Stimulated activated CD8-positive, alpha-beta memory T cell treated with anti-CD3 and anti-CD28 coated beads, Interleukin-4, amount 100 ng/mL, for 4 hours (primary cell): ENCODE measurements at places on chromosomes 4 and X.

GRCh38 chr4:148503681-148504080 is 61.5 kb upstream of the NR3C2 start:
- no peak for DNase-seq

DNA sequence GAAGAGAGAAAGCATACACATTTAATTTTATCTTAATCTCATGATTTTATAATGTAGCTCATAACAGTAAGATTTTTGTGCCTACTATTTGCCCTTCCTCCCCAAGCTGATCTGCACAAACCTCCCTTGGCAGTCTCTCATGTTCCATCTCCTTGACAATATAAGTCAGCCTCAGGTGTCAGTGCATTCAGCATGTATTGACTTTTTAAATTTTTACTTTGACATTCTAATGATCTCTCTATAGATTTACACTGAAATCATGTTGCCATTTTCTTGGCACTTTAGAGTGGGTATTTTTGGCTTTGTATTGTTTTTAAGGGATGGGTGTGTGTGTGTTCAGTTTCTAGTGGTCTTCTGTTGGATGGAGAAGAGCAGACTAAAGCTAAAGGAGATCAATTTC is 505.3 kb upstream of the CPEB2 start:
- DNase-seq, result no peak

DNA sequence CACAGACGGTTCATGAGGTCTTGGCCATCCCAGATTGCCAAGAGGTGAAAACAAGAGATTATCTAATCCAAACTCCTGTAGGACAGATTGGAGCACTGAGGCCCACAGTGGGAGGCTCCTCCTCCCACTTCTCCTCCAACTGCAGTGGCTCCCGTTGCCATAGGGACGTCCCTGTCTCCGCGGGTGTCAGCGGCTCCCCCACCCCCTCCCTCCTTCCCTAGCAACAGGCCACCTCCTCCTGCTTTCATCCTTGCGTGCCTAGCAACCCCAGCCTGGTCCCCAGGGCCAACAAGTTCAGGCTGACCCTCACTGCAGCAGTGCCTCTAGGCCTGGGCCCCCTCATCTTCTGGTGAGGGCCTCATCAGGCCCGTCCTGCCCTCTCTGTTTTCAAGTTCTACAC is 6.8 kb upstream of the IQSEC2 start:
- DNase-seq, result no peak

DNA sequence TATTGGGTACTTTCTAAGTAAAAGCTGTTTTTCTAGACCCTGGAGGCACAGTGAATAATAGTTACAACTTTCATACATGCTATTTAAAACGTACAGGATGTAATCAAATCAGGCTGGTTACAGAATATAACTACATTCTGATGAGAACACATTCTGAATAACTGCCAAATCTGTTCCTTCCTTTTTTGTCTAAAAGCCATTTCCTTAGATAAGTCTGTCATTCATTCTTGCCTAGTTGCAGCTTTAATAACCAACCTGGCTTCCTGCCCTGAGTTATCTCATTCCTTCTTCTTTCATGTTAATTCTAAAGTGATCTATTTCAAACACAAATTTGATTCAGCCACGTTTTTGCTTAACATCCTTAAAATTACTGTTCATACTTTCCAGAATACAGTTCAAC is 189.7 kb upstream of the ITM2A start:
- no peak for DNase-seq

- no peak for DNase-seq
These were observed 76.2 kb upstream of the DDX3X start for GRCh38 chrX:41257801-41258200.

DNA sequence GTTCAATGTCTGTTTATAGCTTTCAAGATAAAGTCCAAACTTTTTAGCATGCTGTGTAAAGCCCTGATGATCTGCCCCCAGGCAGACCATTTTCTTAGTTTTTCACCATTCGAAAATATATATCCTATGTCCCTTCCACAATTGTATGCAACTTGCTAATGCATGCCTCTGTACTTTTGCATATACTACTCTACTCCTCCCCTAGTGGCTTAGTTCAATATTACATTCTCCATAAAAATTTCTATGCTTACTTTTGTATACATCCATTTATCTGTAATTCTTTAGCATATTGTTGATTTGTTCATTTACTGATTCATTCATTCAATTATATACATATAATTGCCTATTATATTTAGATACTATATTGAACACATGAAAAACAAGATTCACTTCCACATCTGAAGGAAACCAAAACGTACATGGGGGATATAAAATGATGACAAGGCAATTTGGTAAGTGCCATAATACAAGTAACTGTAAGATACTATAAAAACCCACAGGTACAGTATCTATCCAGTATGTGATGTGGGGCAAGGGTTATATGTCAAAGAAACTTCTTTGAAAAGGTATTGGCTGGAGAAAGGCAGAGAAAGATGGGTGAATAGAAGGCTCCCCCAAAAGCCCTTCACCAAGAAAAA is 902.5 kb downstream of the FAM133A start:
- no peak for DNase-seq

GRCh38 chr4:100960232-100960631 is 387.1 kb downstream of the PPP3CA start:
- DNase-seq, result no peak

DNA sequence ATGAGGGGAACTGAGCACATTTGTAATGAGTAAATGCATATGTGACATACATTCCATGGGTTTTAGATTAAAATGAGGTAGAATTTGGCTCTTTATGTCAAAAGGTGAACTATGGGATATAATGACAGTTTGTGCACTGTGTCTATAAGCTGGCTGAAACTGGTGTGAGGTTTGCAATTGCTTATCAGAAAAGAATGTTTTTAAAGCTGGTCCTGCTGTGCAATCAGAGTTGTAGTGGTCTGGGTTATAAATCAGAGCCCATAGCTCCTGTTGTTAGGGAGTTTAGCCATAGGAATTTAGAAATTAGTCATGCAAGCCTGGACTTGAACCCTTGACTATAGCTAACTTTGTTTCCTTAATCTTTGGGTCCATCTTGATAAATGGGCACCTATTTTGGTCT is 23.1 kb upstream of the GATB start:
- no peak for DNase-seq

DNA sequence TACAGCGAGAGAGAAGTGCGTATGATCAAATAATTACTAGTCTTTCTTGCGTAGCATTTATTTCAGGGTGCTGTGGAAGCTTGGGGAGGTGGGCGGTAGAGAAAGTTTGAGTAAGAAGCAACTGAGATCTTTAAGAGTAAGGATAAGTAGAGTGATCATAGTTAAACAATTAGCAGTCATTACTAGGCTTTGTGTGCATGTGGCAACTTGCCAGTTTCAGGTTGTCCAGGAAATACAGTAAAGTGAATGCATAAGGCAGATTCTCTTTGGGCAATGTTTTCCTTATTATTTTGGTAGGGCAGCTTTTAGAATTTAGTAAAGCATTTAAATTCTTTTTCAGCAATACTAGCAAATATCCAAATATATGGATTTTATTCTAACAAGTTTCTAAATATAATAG is 57.0 kb downstream of the HPGDS start:
- no peak for DNase-seq

GRCh38 chr4:160129439-160129838 is 1026.6 kb downstream of the RAPGEF2 start:
- no peak for DNase-seq

GRCh38 chrX:103831342-103831802 is 685 bp downstream of the RAB9B start:
- no peak for DNase-seq

GRCh38 chr4:99715286-99715685 is 57.7 kb upstream of the C4orf54 start:
- DNase-seq, result no peak

DNA sequence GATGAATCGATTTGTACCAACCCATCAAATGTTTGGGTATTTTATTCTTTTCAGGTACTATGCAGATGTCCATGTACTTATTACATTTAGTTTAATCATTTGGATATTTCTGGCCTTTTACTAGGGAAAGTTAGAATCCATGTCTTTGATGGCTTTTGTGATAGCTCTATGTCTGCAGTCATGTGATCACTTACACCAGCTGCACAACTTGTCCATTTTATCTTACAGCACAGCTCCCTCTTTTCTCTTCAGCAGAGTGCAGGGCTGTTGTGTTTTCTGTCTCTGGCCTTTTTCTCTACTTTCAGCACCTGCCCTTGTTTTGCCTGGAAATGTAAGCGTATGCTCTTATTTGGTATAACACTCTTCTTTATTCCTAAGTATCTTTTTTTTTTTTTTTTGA is 30.6 kb downstream of the WWC2 start:
- DNase-seq, result no peak

GRCh38 chrX:31036895-31037294 is 34.9 kb downstream of the FTHL17 start:
- no peak for DNase-seq
